ENCODE measurements at places on chromosomes 7 and 10. TPM values are rescaled to one million over a fixed set of nuclear protein-coding genes. Genes with fewer than 3 reads are reported as not detected.

Gene ABCC2
- total RNA-seq: 6.2 TPM

GRCh38 chr10:13371897-13372470 lies 23.9 kb upstream of the SEPHS1 start:
- DNase-seq: peak; percentile 73

DNA sequence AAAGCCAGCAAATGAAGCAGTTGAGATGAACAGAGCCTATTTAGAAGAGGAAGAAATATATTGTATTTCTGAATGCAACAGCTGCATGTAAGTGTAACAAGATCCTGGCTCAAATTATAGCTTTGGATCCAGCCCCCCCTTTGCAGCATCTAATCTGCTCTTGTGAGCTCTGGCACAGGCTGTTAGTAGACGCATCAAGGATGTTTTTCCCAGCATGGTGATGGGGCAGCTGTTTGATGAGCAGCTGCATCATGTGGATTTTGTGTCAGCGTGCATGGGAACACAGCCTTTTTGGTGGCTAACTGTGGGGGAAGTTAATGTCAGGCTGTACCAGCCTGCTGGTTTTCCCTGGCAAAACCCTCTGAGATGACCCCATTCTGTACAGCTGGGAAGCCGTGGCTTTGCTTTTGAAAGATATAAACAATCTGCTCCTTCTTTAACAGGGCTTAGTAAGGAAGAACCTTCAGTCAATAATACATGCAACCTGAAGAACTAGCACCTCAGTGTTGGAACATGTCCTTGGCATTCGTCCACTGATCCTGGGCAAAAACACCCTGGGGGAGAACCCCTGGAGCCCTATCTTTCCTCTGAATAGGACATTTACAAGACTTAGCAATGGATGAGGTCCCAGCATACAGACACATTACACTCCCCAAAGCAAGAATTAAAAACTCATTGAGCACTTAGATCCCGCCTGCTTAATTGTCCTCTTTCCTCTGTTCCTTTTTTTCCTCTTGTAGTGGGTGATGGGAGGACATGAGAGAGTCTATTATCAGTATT lies 70.6 kb downstream of the NPS start:
- no peak for DNase-seq

DNA sequence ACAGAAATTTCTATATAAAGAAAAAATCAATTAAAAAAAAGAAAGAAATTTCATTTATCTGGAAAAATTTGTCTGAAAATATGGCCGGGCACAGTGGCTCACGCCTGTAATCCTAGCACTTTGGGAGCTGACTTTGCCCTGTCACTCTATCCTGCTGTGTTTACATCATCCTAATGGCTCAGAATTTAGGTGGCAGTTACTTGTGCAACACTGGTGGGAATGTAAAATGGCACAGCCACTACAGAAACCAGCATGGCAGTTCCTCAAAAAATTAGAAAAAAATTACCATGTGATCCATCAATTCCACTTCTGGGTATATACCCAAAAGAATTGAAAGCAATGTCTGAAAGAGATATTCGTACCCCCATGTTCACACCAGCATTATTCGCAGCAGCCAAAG lies 405.2 kb upstream of the AUTS2 start:
- DNase-seq: no peak

DNA sequence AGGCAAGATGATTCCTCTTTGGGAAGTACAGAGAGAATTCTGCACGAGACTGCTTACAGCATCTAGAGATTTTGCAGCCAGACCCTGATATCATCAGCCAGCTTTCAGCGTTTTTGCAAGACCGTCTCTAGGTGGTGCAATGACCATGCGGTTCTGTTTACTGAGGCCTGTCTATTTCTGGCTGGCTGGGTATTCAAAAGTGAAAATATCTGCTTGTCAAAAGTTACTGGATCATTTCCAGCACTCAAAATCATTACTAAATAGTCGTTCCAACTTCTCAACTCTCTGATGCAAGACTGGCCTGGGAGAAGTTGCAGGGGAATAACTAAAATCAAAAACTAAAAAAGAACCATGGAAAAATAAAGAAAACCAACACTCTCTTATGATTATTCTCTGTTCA lies 240.1 kb downstream of the ELMO1 start:
- DNase-seq: peak; percentile 23

DNA sequence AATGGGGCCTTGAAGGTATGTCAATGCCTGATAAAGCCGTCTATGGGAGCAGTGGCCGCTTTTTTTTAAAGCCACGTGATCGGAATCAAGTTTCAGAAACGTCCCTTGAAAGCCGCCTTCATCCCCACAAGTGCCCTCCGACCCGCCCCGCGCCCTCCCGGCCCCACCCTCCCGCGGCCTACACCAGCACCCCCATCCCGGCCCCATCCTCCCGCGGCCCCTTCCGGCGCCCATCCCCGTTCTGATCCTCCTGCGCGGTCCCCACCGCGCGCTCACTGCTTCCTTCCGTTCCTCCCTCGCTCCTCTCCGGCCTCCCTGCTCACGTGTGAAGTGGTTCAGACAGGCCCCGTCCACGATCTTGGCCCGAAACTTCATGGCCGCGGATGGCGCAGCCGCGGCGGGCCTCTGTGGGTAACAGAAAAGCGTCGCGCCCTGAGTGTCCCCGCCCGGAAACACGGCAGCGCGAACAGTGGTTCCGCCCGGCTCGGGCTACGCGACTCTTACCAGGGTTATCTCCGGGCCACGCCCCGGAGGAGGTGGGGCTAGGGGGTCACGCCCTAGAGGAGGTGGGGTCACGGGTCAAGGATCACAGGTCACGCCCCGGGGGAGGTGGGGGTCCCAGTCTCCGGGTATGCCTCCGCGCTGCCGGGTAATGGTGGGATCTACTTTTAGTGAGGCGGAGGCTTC lies at the start of gene HUS1:
Gene HUS1 (minus strand): TSS at position 471 of the 687 bp plus-strand sequence. CDS start 96 bp downstream, at position 375.
- DNase-seq: peak; percentile 79

Gene CTAGE6
- total RNA-seq: not detected

Gene COL17A1
- not detected for total RNA-seq

DNA sequence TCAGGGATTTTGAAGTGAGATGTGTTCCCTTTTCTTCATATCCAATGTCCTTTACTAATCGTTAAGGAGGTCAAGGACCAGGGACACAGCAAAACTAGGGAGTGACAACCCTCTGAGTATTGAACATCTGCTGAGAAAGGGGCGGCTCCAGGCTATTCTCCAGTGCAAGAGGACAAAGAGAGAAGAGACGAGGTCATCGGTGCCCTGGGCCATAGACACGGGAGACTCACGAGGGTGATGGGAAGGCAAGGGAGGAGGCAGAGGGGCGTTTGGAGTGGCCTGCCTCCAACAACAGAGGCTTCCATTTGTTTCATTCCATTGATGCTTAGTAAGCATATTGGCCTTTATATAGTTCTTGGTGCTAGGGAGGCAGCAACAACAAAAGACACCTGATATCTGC lies 268.4 kb downstream of the CXCL12 start:
- no peak for DNase-seq

DNA sequence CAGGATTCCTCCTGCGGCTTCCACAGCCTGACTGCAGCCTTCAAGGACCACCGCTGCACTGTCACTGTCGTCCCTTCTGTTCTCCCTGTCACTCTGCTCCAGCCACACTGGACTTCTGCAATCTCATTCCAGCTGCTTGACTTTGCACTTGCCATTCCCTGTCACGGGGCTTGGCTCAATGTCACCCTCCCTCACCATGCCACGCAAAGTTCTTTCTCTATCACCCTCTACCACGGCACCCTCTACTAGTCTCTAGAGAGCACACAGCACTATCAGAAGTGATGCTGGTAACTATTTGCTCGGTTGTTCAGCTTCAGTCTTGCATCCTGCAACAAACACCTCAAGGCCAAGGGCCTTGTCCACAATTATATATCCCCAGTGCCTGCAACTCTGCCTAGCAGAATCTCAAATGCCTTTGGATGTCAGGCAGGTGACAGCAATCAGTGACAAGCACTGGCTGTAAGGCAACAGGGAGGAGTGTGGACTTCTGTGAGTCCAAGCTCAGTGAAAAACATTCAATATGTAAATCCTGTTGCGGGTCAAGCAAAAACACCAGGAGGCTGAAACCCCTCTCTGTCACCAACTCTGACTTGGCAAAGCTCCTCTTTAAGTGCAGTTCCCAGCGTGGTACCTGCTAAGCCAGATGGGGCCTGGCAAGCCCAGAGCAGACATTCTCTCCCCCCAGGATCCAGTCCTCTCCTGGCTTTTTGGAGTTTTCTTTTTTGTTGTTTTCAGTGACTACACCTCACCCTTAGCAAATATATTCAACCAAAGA lies 259.9 kb downstream of the FGFR2 start:
- no peak for DNase-seq

Gene SEMA3A
- total RNA-seq: 21.7 TPM

Gene DKK1
- total RNA-seq: 3.3 TPM

Gene KBTBD2
- total RNA-seq: 40.9 TPM

GRCh38 chr10:126131341-126131740 lies 235.0 kb downstream of the FANK1 start:
- DNase-seq: no peak

Gene ADAM8
- total RNA-seq: 3.6 TPM

- no peak for DNase-seq
Observed at GRCh38 chr10:12915637-12916168, 85.8 kb downstream of the CCDC3 start.

GRCh38 chr7:116500078-116500853 lies 728 bp downstream of the CAV2 start:
- peak; percentile 14 for DNase-seq

DNA sequence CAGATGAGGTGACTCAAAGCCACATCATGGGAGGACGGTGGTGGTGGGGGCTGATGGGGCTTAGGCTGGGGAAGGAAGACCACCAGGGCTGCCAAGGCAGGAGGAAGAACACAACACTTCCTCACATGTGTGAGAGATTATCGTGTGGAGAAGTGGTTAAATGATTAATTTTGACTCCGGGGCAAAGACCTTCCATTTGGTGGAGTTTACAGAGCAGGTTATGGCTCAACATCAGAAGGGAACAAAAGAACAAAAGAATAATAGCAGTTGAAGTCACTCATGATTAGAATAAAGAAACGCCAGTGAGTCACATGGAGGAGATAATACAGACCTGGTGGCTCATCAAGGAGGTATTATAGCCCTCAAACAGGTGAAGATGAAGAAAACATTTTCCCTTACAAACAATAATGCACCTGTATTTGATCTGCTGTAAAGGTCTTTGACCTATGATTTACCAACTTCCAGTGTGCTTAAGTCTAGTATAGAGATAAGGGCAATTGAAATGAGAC lies 170.1 kb downstream of the PKD1L1 start:
- DNase-seq: no peak

DNA sequence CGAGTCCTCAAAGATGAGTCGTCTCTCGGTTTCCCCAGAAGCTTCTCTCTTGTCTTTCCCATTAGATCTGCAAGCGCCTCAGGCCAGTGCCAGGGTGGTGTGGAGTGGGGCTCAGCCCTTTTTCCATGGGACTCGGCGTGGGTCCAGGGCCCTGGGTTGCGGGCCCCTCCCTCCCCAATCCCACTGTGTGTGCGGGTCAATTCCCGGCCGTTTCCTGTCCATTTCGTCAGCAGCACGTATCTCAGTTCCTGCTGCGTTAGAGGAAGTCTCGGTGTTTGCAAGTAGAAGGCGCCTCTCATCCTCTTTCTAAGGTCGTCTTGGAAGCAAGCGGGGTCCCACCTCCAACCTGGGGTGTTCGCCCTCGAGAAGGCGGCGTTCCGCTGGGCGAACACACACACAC lies 25.1 kb upstream of the ADGRA1 start:
- no peak for DNase-seq

Gene MYL7
- total RNA-seq: not detected
